ENCODE measurements at places on chromosomes 2 and 18.

DNA sequence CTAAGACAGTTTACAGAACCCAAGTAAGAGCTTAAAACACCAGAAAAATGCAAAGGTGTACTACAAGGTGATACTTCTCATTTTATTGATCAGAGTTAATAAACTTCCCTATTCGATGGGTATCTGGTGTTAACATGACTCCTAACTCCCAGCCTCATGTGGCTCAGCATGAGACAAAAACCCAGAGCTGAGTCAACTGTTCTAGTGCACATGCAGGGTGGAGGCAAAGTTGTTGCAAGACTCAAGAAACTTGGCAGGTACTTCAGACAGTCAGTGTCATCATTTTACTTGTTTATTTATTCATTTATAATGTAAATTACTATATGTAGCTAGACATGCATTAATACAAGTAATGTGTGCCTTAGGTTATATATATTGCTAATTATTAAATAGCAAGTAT, 216.6 kb upstream of the DSEL start:
- no peak for DNase-seq

DNA sequence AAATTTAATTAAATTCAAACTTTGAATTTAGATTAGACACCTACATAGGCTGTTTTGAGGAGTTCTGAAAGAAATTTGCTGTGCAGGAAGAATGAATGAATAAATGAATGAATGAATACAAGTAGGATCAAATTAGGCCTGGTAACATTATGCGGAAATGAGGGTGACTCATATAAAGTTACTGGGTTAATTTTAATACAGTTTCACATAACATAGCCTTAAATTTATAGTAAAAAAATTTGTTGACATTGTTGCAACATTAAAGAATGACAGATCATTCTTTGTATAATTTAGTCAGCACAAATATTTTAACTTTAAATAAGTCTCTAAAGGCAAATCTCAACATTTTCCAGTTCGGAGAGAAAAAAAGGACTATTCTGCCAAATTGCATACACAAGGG, 1293.1 kb upstream of the SLC39A10 start:
- DNase-seq: no peak

- no peak for DNase-seq
Measured at GRCh38 chr2:27736031-27736889, 35.3 kb upstream of the MRPL33 start.

DNA sequence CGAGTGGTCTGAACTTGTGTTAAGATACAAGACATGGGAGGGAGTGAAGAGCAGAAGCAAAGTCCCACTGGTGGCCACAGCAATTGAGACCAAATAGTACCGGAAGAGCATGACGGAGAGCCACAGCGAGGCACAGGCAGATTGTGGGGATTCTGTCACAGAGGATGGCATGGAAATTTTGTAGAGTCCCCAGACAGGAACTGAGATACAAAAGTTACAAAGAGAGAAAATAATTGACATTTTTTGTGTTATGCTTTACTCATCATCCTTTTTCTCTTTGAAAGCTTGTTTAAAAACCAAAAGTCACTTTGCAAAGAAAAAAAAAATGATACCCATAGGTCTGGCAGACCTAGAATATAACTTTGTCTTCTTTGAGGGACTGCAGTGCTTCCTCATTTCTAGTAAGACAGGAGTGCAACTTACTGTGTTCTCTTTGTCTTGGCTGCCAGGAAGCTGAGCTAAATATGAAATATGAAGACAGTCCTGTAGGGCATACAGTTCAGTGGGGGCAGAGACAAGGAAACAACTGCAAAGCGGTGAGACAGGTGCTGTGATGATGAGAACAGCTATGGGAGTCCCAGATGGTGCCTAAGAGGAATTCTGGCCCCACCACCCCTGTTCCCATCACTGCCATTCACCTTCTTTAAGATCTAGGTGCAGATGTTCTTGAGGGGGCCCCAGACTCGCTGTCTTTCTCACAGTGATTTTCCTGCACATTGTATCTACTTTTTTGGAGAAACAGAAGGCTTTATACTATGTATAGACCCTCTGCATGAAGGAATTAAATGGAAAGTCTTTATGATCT, 5.2 kb downstream of the ARHGAP25 start:
- DNase-seq: no peak

DNA sequence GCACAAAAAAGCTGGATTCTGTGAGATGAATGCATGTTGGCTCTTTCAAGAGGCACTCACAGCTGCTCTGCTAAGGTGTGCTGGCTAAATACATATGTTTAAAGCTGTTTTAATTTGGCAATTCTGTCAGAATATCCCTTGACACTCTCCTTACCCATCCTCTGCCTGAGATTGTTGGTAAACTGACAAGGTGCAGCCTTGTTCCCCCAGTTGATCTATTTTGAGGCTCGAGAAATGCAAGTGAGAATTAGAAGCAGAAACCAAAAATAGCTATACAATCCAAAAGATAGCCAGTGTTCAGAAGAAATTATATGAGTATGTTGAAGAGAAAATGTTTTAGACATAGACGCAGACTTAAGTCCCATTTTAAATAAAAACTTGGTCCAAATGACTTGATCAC, 971.7 kb upstream of the GYPC start:
- no peak for DNase-seq

DNA sequence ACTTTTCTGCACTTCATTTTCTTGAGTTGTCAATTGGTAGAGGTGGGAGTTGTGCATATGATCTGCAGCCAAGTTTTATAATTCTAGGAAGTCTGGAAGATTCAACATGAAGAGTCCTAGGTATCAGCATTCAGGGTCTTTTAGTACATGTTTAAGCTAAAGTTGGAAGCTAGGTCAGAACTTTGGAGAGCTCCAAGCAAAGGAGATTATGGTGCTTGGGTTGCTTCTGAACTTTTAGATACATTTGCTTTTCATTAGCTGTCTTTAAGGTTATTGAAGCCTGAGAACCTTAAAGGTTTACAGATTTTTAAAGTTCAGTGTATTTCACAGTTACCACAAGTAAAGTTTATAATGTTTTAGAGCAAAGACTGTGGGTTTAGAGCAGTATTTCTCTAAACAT, 85.5 kb downstream of the EPC2 start:
- DNase-seq: no peak

DNA sequence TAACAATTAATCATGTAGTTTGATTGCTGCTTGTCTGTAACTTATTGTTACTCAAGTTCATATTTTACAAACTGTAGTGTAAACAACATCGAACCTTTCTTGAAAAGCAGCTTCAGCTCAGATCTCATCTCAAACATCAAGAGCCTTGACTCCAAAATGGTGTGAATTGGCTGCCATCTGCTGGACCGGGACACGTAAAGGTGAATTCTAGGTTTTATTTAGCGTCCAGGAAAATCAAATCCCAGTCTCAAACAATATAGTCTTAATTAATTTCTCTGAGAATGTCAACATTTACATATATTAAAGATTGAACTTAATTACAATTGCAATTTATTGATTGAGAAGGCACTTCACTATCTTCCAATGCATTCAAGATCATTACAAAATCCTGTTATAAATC, 453.0 kb downstream of the GALR1 start:
- DNase-seq: no peak

DNA sequence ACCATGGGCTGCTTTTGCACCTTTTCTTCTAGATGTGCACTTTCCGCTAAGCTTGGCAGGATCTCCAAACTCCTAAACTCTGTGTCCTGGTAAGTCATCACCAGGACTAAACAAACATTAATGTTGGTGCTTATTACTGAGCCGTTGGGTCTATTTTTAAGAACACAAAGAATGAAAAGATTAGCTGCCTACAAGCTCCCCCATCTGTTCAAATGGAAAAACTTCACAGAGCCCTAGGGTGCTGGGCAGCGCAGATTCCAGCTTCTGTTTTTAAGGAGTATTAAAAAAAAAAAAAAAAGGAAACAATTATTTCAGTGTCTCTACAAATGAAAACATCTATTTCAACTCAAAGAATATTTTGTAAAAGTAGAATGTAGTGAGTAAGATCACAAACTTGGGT, 97.8 kb upstream of the AQP4 start:
- no peak for DNase-seq

- no peak for DNase-seq
Measured at GRCh38 chr18:58104096-58104495, 60.1 kb downstream of the NEDD4L start.

DNA sequence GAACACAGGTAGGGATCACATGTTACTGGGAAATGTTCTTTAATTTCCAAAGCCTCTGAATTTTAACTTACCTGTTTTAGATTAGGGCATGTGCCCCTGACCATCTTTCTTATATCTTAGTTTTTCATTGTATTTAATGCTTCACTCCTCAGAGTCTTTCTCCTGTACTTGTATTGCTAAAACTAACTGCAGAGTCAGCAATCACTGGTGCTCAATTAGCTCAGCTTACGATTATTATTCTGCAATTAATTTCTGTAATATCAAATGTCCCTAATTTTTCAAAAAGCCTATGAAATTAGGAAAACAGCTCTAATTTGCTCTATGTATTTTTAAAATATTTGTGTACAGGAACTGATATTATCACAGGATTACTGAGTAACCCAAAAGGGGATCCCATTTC, 693.2 kb upstream of the SLC8A1 start:
- no peak for DNase-seq

DNA sequence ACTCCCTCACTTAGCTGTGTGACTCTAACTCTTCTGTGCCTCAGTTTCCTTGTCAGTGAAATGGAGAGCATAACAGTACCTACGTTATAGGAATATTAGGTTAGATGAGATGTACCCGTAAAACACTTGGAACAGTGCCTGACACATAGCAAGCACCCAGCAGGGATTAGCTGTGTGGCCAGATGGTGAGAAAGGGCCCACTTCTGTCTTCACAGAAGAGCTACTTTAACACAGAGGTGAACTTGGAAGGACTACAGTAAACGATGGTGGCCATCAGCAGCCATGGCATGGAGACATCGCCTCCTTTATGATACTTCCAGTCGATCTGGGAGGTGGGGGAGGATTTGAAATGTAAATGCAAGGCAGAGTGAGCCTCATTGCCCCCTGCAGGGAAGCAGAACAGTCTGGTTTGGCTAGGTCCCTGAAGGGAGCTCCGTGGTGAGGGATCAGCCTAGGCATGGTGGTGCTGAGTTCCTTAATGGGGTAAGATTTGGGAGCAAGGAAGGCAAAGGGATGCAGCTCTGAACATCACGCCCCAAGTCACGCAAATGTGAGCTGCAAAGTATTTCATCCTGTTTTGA, 101.7 kb upstream of the ALPP start:
- no peak for DNase-seq

DNA sequence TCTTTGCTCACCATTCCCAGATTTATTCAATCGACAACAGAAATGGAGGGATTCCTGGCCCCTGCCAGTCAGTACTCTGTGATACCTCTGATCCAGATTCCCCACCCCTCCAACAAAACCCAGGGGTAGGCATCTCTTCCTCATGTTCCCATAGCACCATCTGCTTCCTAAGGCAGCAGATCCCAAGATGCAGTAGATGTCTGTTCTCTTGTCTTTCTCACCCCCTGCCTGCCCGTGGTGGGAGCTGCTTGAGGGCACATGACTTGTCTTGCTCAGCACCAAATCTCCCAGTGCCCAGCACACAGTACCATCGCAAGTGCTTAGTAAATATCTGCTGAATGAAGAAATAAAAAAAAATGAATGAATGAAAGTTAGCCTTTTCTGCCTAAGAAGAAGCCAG, 98.2 kb downstream of the ZBTB7C start:
- no peak for DNase-seq

DNA sequence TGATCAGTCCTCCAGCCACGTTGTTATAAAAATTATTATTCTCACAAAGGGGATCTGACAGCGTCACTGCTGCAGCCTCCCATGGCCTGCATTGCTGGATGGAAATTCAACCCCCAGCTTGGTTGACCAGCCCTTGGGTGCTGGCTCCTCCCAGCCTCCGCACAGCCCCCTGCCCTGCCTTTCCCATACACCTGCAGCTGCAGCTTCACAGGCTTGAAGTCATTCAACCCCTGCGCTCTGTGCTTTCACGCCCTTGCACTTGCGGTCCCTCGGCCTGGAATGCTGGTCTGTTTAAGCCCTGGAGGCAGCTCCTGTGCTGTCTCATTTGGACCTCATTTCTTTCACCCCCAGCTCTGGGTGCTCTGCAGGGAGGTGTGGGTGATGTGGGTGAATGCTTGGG, 860 bp upstream of the CD8A start:
- DNase-seq: no peak

GRCh38 chr2:75807992-75808391, 97.3 kb upstream of the GCFC2 start:
- no peak for DNase-seq

DNA sequence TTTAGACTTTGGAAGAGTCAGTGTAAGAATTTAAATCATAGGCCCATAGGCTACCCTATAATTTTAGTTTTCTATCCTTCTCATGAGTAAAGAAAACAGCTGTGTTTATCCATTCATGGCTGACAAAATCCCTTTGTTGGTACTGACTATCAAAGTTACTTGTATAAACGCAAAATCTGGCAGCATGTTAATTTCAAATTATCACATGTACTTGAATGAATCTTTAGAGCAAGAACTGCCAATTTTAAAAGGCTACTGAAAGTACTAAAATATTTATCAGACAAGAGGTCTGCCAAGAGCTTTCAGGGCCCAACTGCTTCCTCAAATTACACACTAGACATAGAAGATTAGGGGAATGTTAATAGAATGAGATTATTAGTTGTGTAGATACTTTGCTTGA, 66.6 kb downstream of the MYL12B start:
- DNase-seq: no peak

GRCh38 chr18:43868497-43868995, 591.3 kb upstream of the SYT4 start:
- no peak for DNase-seq

- peak; percentile 70 for DNase-seq
Measured at GRCh38 chr2:9630117-9630735, 571 bp downstream of the YWHAQ start.

DNA sequence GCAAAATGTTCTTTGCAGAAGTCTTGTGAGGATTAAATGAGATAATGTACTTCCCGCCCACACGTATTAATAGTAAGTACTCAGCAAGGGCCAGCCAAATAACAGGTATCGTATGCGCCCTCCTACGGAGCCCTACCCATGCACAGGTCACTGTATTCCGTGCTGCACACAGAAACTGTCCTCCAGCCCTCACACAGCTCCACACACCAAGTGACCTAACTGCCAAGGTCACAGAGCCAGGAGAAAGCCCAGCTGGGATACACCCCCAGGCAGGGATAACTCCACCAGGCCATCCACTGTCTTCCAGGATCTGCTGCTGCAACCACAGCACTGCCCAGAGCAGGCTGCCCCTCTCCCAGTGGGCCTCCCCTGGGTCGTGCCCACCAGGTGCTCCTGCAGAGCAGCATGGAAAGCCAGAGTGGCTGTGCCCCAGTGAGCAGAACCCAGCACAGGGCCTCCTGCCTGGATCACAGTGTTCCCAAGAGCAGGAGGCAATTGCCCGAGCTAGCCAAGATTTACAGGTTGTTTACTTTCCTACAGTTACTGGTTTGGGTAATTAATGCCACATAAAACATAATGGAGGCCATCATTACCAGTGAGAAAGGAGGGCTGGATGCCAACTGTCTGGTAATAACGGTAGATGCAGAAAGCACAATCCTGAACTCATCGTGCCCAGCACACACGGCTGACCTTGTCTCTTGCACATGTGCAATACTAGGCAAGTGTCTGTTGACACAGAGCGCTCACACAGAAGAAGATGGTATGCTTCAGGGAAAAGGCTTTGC, 24.4 kb downstream of the TFCP2L1 start:
- no peak for DNase-seq
